ENCODE measurements at places on chromosomes 3 and 15.

DNA sequence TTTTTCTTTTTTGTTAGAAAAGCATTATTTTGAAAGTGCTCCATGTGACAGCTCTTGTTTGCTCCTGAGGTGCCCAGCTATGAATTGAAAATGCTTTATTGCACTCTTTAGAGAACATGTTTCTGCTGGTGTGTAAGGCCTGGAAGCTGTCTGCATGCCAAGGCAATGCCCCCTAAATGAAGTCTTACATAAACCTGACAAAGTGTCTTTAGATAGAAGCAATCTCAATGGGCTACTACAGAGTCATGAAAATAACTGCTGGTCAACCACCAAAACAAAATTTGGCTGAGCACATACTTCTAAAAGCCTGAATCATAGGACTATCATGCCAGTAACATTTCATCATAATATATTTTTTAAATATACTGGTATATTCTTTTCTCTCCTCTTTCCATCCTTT, 178.7 kb downstream of the THRB start:
- DNase-seq, result no peak

DNA sequence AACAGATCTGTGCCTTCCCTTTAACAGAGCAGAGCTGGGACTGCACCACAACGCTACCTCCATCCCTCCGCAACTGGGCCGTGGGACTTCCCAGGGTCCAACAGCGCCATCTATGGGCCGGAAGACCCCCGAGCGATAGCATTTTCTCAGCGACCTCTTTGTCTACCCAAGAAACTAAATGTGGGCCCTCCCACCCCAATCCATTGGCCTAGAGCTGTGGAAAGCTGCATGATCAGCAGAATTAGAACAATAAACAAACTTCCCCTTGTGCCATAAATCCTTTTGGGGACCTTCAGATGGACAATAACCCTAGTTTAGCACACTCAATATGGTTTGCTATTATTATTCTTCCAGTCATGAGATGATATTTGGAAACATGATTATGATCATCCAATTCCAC, 74.8 kb upstream of the NTRK3 start:
- peak; percentile 13 for DNase-seq

DNA sequence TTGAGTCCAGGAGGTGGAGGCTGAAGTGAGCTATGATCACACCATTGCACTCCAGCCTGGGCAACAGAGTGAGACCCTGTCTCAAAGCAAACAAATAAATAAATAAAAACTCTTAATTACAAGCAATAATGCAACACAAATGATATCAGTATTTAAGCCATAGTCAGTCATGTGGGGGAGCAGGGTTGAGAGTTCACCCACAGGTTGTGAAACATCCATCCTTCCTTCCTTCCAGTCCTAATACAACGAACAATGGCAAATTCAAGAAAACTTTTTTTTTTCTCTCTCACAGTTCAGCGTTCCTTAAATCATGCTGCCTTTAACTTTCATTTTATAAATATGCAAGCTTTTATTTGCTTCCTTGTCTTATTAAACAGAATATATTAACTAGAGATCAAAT, 24.1 kb downstream of the ZNF592 start:
- no peak for DNase-seq

DNA sequence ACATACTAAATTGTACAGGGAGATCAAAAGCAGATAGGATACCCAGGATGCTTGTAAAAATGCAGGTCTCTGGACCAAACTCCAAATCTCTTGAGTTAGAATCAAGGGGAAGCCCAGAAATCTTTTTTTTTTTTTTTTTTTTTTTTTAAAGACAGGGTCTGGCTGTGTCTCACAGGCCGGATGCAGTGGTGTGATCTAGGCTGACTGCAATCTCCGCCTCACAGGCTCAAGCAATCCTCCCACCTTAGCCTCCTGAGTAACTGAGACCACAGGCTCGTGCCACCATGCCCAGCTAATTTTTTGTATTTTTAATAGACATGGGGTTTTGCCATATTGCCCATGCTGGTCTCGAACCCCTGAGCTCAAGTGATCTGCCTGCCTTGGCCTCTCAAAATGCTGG, 373.5 kb downstream of the SHQ1 start:
- no peak for DNase-seq

- no peak for DNase-seq
Observed at GRCh38 chr3:30696403-30696819, 90.0 kb downstream of the TGFBR2 start.

- DNase-seq, result no peak
Observed at GRCh38 chr3:161644891-161645635, 148.5 kb downstream of the OTOL1 start.

- no peak for DNase-seq
Observed at GRCh38 chr3:54873059-54874010, 54.5 kb downstream of the LRTM1 start.

DNA sequence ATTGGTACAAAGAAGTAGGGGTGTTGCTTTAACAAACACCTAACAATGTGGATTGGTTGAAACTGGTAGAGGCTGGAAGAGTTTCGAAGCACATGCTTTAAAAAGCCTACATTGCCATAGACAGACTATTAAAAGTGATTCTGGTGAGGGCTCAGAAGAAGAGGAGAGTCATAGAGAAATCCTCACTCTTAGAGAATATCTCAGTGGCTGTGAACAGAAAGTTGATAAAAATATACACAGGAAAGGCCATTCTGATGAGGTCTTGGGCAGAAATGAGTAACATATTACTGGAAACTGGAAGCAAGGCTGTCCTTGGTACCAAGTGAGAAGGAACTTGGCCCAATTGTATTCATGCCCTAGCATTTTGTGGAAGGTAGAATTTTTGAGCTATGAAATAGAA, 173.7 kb upstream of the CRBN start:
- no peak for DNase-seq

- no peak for DNase-seq
Observed at GRCh38 chr15:71526060-71526820, 284.1 kb upstream of the NR2E3 start.

- DNase-seq, result no peak
Observed at GRCh38 chr3:106065831-106066230, 197.0 kb upstream of the CBLB start.

DNA sequence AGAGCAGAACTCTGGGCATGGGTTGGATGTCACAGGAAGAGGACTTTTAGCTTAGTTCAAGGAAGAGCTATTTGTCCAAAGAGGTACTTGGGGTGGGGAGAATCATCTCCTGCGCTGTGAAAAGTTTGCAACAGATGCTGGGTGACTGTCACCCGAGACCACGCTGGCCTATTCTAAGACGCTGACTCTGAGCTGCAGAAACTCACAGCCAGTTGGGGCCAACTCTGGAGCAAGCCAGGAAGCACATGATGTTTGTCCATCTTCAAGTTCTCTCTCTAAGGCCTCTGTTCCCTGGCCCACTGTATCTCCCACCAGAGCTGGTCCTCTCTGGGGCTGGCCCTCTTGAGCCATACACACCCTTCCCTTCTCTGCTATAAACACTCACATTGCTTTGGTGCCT, 17.9 kb upstream of the CDCP1 start:
- no peak for DNase-seq

DNA sequence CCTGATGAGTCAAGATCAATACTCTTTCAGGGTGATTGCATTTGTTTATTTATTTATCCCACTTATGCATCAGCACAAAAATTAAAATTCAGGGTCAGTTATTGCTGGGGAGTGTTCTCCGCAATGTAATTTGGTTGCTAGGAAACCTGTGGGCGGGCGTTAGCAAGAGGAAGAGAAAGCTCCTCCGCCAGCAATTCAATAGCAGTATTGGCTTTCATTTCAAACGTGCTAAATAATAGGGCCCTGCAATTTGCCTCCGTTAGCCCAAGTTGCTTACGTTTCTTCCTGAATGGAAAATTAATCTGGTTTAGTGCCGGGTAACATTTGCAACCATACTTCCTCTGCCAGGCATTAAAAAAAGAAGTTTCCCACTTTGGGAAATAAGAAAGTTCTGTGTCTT, 35.5 kb upstream of the PLCL2 start:
- DNase-seq, result no peak

- DNase-seq, result no peak
Observed at GRCh38 chr3:44120721-44121582, 120.7 kb upstream of the TOPAZ1 start.

- no peak for DNase-seq
Observed at GRCh38 chr3:64638511-64638910, 49.3 kb downstream of the ADAMTS9 start.

DNA sequence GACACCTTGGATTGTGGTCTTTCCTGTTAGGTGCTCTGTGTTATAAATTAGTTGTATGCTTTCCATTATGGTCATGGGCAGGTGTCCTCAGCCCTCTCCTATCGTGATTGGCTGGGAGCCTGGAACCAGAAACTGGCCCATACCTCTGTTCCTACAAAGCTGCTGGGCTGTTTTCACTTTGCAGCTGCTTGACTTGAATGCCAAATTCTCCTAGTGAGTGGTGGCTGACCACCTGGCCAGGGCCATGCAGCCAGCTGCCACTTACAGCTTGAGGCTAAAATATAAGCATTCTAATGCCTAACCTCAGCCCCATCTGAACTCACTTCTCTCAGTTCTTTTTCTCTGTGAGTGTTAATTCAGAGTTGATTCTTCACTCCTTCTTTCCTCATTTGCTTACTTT, 239.3 kb upstream of the GBE1 start:
- no peak for DNase-seq

- no peak for DNase-seq
Observed at GRCh38 chr15:72098040-72098439, 19.9 kb downstream of the MYO9A start.

Data from stimulated activated CD8-positive, alpha-beta memory T cell treated with anti-CD3 and anti-CD28 coated beads, Interleukin-7, amount 100 ng/mL, for 48 hours (primary cell).